Activated naive CD8-positive, alpha-beta T cell treated with anti-CD3 and anti-CD28 coated beads, Interleukin-2, amount 10 ng/mL, durations not matched to agents 7 days and 5 days (primary cell): ENCODE measurements at places on chromosomes 12 and 14. TPM values are rescaled to one million over a fixed set of nuclear protein-coding genes. Genes with fewer than 3 reads are reported as not detected.

- H3K4me3 ChIP-seq, result no peak overlapping the region
- DNase-seq, result no peak
- peaks cover 33% of the 10 kb centered on the region for H3K36me3 ChIP-seq
These were observed 211.1 kb upstream of the RGS6 start for GRCh38 chr14:71720978-71721624.

GRCh38 chr12:14605401-14605989, 37.8 kb upstream of the PLBD1 start:
- H3K36me3 ChIP-seq, result peaks cover 6% of the 10 kb centered on the region
- H3K4me1 ChIP-seq, result no peaks in the 10 kb centered on the region
- H3K4me3 ChIP-seq, result no peak overlapping the region
- H3K27me3 ChIP-seq, result peaks cover 23% of the 10 kb centered on the region
- no peak for DNase-seq

GRCh38 chr14:45262637-45263036, 9.6 kb upstream of the MIS18BP1 start:
- no peak overlapping the region for H3K27ac ChIP-seq
- no peak for DNase-seq
- peaks cover 3% of the 10 kb centered on the region for H3K27me3 ChIP-seq
- no peaks in the 10 kb centered on the region for H3K4me1 ChIP-seq

DNA sequence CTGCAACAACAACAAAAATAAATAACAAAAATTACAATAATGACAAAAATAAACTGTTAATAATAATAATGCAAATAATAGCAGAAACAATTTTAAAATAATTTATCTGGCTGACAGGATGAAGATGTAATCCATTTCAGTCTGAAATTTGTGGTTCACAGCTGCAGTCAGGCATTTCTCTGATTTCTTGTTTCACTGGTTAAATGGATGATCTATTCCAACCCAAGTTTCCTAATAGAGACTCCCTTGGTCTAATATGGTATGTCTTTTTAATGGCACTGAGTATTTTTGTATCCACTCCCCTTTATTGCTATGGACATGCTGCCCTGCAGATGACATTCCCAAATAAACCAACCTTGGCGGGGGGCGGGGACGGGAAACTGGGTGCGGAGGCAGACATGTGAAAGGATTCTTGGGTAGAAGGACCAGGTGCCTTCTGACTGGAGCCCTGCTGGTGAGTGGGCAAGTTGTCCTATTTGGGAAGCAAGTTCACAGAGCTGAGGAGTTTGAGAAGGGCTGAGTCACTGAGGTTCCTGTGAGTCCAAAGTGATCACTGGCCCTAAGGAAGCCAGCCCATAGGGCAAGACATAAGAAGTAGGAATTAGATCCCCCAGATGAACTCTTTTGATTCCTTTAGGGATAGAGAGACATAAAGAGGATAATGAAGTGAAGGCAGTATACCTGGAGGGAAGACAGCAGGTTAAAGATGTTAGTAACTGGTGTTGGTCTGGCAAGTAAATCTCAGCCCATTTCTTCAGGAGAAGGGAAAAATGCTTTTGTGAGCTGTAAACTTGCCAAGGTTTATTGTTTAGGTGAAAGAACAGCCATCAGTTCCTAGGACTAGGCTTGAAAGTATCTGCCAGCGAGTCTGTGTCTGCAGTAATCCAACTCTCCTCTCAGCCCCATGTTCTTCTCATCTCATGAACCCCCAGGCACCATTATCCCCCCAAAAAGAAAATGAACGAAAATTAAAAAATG, 14.5 kb downstream of the FOXG1 start:
- no peak for DNase-seq
- no peak overlapping the region for H3K4me3 ChIP-seq
- H3K27ac ChIP-seq, result no peak overlapping the region
- H3K36me3 ChIP-seq, result peaks cover 2% of the 10 kb centered on the region
- peaks cover 39% of the 10 kb centered on the region for H3K27me3 ChIP-seq

- H3K27me3 ChIP-seq, result no peaks in the 10 kb centered on the region
- no peak overlapping the region for H3K4me3 ChIP-seq
- H3K27ac ChIP-seq, result no peak overlapping the region
- peaks cover 12% of the 10 kb centered on the region for H3K4me1 ChIP-seq
These were observed 3.6 kb downstream of the COQ6 start for GRCh38 chr14:73953731-73954130.

GRCh38 chr12:121138284-121138683, 5.6 kb downstream of the P2RX7 start:
- H3K27ac ChIP-seq, result peak overlapping the region; percentile 62
- peaks cover 15% of the 10 kb centered on the region for H3K36me3 ChIP-seq
- no peak for DNase-seq
- peaks cover 18% of the 10 kb centered on the region for H3K4me1 ChIP-seq

DNA sequence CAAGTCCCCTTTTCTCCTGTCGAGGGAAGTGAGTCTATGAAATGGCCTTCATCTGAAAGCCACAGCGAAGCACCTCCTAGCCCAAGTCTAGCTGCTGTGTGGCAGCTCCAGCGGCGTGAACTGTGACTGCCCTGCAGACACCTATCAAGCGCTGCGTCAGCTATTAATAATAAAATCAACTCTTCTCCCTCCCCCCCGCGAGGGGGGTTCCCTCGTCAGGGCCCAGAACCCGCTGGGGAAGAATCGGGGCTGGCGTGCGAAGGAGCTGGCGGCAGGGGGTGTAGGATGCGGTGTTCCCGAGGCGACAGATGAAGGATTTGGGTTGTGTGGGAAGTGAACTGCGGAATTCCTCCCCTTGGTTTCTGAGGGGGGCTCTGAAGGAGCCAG, 662 bp upstream of the ATP2A2 start:
- no peak for DNase-seq
- peaks cover 23% of the 10 kb centered on the region for H3K36me3 ChIP-seq
- peaks cover 28% of the 10 kb centered on the region for H3K4me1 ChIP-seq
- peak overlapping the region; percentile 89 for H3K4me3 ChIP-seq
- H3K27ac ChIP-seq, result peak overlapping the region; percentile 88
- H3K27me3 ChIP-seq, result peaks cover 17% of the 10 kb centered on the region

GRCh38 chr14:65879248-65880009, 466.9 kb downstream of the FUT8 start:
- no peak for DNase-seq
- peaks cover 29% of the 10 kb centered on the region for H3K36me3 ChIP-seq
- no peaks in the 10 kb centered on the region for H3K27me3 ChIP-seq
- H3K4me1 ChIP-seq, result peaks cover 23% of the 10 kb centered on the region

DNA sequence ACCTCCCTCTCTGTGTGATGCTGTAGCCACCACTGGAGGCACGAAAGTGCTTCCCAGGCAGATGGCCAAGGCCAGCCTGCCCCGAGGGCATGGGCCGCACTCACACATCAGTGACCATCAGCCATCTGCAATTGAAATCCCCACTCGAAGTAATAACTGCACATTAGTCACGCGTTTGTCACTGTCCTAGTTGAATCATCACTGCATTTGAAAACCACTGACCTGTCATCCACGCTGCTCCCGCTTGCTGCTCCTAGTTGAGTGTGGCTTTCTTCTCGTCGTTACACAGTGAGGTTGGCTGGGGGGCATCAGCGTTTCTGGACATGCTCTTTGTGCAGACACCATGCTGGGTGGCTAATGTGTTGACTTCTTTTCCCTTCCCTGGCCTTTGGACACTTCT, 176.1 kb downstream of the ADGRD1 start:
- H3K36me3 ChIP-seq, result no peaks in the 10 kb centered on the region
- no peaks in the 10 kb centered on the region for H3K4me1 ChIP-seq
- H3K27me3 ChIP-seq, result peaks cover 2% of the 10 kb centered on the region
- no peak for DNase-seq
- H3K4me3 ChIP-seq, result no peak overlapping the region
- H3K27ac ChIP-seq, result no peak overlapping the region

DNA sequence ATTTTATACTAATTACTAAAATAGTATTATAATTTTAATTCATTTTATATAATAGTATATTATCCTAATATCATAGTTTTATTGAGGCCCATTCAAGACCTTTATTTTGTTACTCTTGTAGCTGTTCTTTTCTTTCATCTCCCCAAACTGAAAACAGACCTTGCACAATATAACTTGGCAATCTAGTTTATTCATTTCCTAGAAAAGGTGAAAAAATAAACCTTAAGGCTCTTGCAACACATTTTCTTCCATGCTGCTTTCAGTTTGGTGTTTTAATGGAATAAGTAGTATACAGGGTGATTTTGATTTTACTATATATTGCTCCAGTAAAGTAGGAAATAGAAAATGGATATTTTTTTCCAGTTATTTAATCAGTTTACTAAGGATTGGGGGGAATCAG, 174.0 kb downstream of the SLC2A13 start:
- H3K36me3 ChIP-seq, result no peaks in the 10 kb centered on the region
- H3K27me3 ChIP-seq, result no peaks in the 10 kb centered on the region

DNA sequence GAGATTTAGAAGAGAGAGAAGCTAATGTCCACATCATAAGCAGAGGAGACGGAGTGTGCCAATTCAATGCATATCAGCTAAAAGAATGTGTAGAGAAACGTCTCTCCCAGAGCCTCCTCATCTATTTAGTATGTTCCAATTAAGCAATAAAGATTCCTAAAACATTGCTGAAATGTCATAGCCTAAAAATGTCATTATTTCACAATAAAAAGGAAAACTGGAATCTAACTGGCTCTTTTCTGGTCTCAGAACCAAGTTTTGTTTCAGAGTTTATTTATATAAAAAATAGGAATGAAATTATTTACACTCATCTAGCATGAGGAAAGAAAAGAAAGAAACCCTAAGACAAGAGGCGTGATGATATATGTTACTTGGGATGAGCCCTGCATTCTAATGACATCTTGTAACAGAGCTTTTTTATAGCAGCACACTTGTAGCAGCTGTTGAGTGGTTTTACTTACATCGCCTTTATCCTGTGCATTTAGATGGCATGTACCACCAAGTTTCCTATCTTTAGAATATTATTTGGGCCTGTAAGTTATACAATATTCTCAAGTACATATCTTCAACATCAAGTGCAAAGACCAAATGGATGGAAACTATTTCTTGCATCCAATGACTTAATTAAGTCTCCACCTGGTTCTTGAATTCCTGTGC, 266.3 kb upstream of the PRKD1 start:
- H3K4me1 ChIP-seq, result no peaks in the 10 kb centered on the region
- no peaks in the 10 kb centered on the region for H3K27me3 ChIP-seq
- DNase-seq, result no peak
- H3K4me3 ChIP-seq, result no peak overlapping the region
- H3K27ac ChIP-seq, result no peak overlapping the region
- H3K36me3 ChIP-seq, result no peaks in the 10 kb centered on the region

- peaks cover 23% of the 10 kb centered on the region for H3K4me1 ChIP-seq
- peak overlapping the region; percentile 91 for H3K27ac ChIP-seq
- peak; percentile 45 for DNase-seq
- H3K36me3 ChIP-seq, result peaks cover 3% of the 10 kb centered on the region
These were observed 759 bp upstream of the KLC1 start for GRCh38 chr14:103628221-103628683.

GRCh38 chr12:80766897-80767296, 50.2 kb downstream of the MYF5 start:
- no peaks in the 10 kb centered on the region for H3K36me3 ChIP-seq
- no peak for DNase-seq
- H3K4me3 ChIP-seq, result no peak overlapping the region
- no peaks in the 10 kb centered on the region for H3K27me3 ChIP-seq

DNA sequence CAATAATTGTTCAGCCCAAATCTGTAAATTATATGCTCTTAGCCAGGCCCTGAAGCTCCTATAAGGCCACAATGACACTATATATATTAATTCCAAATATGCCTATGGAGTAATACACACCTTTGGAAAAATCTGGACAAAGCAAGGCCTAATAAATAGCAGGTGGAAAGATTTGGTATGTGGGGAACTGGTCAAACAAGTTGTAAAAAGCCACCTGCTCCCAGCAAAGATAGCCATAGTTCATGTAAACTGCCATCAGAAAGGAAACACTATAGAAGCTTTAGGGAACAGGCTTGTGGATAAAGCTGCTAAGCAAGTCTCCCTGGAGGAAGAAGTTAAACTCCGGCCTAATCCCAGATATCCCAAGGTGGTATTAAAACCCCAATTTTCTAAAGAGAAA, 29.7 kb downstream of the PRMT8 start:
- H3K36me3 ChIP-seq, result no peaks in the 10 kb centered on the region
- DNase-seq, result no peak
- H3K27ac ChIP-seq, result no peak overlapping the region

CLEC4D gene
- not detected for total RNA-seq

OTOGL gene
- not detected for total RNA-seq

CLEC4A gene
- 0.74 TPM for total RNA-seq

ERP27 gene
- total RNA-seq, result 11.8 TPM

TBC1D30 gene
- total RNA-seq, result 0.17 TPM
